Effector memory CD8-positive, alpha-beta T cell (primary cell): ENCODE measurements at places on chromosomes 5 and 9.

DNA sequence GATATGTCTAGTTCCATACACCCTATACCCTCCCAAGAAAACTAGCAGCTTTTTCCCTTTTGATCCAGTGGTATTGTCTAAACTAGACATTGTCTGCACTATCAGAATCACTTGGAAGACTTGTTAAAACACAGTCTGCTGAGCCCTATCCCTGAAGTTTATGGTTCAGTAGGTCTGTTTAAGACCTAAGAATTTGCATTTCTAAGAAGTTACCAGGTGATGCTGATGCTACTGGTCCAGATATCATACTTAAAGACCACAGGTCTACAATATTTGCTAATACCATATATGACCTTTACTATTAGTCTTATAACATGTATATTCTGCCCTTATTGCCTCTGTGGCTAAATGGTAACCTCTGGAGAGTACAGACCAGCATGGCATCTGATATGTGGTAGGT is 23.3 kb downstream of the SKIC3 start:
- DNase-seq, result no peak

GRCh38 chr9:135772056-135772646 is 70.2 kb downstream of the KCNT1 start:
- DNase-seq, result no peak

GRCh38 chr9:112341730-112342129 is 8.3 kb upstream of the PTBP3 start:
- DNase-seq, result no peak

DNA sequence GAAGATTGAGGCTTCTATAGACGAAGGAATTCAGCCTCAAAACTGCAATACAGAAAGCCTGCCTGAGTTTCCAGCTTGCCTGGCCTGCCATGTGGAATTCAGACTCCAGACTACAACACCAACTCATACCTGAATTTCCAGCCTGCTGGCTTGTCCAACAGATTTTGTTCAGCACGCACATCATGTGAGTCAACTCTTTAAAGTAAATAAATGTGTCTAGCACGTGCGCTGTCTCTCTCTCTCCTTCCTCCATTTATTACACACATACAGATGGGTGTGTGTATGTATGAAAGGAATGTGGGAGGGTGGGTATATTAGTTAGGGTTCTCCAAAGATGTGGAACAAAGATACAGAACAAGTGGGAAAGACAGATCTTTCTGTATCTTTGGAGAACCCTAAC is 82.4 kb upstream of the TAS2R1 start:
- no peak for DNase-seq

DNA sequence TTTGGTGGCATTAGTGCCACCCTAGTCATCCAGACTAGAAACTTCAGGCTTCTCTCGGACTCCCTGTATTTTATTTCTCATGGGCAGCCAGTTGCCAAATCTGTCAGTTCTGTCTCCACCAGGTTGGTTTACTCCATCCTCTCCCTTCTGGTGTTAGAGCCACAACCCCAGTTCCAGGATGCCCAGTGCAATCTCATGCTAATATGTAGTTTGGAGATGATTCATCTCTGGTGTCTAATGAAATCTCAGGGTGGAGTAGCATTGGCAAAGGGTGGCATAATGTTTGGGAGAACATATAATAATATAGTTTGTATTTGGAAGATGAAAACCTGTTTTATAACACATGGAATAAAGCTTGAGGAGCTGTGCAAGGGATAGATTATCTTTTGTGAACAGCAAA is 30.2 kb downstream of the SLC46A2 start:
- no peak for DNase-seq
